ENCODE measurements at places on chromosomes 16 and 17.

- no peak for DNase-seq
Measured at GRCh38 chr16:88807626-88808453, 3.9 kb downstream of the APRT start.

DNA sequence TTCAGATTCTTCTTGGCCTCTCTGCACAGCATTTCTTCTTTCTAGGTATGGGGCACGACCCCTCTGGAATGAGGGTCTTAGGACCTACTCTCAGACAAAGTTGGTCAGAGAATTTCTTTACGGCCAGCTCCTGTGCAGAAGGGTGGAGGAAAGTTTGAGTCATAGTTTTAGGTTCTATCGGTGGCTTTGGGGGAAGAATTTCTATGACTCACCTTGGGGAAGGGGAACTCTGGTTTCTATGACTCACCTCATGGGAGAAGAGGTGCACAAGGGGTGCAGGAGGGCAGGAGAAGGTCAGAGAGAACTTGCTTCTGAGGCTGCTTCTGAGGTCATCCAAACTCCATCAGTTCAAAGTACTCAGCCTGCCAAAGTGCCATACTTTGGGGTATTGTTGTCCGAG is 2.5 kb upstream of the ABCC12 start:
- DNase-seq, result no peak

DNA sequence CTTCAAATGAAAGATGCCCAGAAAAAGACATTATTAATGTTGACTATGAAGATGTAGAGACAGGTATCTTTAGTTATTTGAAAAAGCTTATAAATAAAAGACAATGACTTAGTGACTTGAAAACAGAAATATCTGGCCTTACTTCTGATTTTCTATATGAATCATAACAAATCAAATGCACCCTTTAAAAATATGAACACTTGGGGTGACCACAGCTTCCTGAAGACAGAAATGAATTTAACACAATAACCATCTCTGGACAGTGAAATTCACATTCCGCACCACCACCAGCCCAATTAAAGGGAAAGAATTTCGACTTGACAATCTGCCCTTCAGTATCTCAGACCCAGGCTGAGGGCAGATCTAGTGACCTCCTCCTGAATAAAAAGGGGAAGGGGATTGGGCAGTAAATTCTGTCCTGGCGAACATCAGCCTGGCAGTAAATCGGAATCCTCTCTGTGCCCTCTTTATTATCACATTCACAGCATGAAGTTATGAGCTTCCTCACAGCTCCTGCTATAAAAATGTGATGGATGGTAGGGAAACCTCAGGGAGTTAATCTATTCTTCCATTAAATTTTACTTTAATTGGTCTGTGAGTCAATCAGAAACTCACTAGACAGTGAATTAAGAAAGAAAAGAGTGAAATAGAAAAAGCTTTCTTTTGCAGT is 131.5 kb downstream of the SNX11 start:
- DNase-seq, result no peak

GRCh38 chr17:63086483-63087185 is 120.6 kb downstream of the TANC2 start:
- DNase-seq, result no peak

GRCh38 chr16:31133046-31133501 is 2.5 kb downstream of the PRSS8 start:
- DNase-seq, result no peak

- no peak for DNase-seq
Measured at GRCh38 chr17:1270210-1271029, at the start of gene BHLHA9. Gene BHLHA9 (plus strand): TSS chr17:1270444. CDS start chr17:1270564, 120 bp downstream.

DNA sequence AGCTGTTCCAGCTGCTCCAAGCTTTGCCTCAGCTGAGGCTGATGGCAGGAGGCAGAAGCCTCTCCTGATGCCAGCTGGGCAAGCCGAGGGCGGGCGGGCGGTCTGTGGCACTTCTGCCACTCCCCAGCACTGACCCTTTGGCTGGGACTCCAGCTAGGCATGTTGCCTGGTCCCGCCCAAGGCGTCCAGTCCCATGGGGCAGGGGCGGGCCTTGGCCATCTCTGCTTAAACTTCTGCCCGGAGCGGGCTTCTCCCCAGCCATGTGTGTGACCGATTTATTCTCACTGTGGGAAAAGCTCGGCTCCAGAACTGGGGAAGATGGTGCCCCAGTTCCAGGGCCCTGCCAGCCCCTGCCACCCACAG is 349.1 kb downstream of the SEC14L1 start:
- DNase-seq, result peak; percentile 84

DNA sequence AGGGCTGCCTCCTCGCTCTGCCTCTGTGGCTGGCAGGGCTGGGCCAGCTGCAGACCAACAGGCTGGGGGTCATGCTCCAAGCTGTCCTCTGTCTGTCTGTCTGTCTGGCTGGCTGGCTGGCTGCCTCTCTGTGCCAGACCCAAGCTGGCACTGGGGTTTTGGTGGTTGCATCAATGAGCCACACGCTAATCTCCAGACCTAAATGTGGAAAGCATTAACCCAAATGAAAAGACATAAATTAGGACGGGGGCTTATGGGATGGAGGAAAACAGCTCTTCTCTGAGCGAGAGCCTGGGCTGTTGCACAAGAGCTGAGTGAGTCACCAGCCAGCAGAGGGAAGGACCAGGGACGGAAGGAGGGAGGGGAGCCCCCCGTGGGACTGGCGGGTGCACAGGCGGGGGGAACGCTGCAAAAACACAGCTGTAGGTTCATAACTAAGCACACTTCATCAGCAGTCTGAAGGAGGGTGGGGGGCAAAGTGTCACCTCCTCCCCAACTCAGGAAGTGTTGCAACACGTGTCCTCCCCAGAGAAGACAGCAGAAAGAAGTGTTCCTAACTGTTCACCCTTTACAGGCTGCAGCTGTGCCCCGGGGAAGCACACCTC is 83.4 kb downstream of the GAS7 start:
- peak; percentile 92 for DNase-seq

All from left forelimb (tissue), 1 donor.